Amniotic stem cell (primary cell): ENCODE measurements at places on chromosomes 12 and 14.
A peak's percentile ranks its signal among the peaks of the same experiment; 100 is the strongest.

GRCh38 chr12:65876898-65877721, 52.8 kb downstream of the HMGA2 start:
- no peak for DNase-seq

DNA sequence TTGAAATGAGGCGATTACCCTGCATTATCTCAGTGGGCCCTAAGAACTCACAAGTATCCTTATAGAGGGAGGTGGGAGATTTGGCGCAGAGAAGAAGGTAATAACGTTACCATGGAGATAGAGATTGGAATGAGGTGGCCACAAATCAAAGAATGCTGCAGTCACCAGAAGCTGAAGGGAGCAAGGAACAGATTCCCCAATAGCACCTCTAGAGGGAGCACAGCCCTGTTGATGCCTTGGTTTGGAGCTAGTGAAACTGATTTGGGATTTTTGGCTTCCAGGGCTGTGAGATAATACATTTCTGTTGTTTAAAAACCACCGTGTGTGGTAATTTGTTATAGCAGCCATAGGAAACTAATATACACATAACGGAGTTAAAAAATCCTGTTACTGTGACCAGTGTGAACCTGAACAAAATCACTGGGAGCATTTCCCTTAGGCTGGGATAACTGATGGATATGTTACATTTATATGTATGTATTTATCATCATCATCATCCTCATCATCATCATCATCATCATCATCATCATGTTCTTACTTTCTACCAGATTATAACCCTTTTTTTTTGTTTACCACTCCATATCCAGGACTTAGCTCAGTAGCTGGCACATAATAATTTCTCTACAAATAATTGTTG, 100.3 kb downstream of the LIN7A start:
- peak; percentile 25 for DNase-seq

DNA sequence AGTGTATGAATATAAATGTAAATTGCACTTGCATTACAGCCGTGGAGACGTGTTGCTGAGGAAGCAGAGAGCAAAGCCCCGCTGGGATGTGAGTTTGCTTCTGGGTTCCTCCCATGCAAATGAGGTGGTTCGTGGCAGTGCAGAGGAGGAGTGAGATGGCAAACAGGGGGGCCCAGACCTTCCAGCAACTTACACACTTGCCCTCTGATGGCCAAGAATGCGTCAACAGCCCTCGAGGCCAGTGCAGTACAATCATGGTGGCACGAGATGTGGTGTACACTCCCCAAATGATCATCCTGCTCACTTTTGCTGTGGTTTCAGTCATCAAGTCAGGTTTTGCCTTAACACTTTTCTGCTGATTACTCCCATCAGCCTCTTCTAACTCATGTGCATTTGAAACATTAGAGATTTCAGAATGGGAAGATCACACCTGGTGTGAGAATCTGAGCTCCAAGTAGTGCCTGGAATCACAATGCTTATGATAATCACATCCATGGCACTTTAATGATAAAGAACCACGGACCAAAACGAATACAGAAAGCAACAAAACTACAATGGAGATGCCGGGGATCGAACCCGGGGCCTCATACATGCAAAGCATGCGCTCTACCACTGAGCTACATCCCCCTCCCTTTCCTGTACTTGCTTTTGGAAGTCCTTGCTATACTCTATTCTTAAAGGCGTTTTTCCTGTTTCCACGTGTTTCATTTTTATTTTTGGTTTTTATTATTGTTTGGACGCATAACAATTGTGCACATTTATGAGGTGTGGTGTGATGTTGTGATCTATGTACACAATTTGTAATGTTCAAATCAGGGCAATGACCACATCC, 7.0 kb upstream of the UBC start:
- no peak for DNase-seq

- no peak for DNase-seq
Observed at GRCh38 chr14:73553845-73554244, 4.9 kb downstream of the HEATR4 start.

GRCh38 chr14:69152902-69153151, at the start of gene DCAF5:
DCAF5 (minus strand) TSS chr14:69153119; CDS start chr14:69152978, 141 bp downstream.
- peak; percentile 79 for DNase-seq

GRCh38 chr12:104694711-104695110, 238.0 kb downstream of the CHST11 start:
- DNase-seq = no peak

- no peak for DNase-seq
Observed at GRCh38 chr14:76939015-76939742, 89.3 kb downstream of the IRF2BPL start.

DNA sequence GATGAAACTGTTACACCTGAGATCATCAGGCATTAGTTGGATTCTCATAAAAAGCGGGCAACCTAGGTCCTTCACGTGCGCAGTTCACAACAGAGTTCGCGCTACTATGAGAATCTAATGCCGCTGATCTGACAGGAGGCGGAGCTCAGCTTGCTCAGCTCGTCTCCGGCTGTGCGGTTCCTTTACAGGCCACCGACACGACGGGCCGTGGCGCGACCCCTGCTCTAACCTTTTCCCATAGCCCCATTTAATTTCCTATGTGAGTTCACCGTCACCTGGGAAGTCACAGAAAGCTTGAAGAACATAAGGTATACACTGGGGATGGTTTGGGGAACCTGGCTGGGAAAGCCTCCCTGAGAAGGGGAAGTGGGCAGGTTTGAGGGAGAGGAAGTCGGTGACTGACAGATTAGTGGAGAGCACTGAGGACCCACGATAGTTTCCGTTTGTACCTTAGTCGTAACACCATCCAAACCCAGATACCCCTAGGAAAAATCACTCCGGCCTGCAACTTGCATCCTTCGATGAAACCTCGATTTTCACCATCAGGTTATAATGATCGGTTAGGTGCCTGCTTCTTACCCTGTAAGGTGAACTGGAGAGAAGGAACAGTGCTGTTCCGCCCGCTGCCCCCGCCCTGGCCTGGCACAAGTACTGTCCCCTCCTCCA, 2.8 kb upstream of the AAAS start:
- DNase-seq = no peak

- no peak for DNase-seq
Observed at GRCh38 chr14:83908419-83908818, 1621.5 kb upstream of the FLRT2 start.

GRCh38 chr12:11853126-11853525, 203.7 kb downstream of the ETV6 start:
- no peak for DNase-seq

GRCh38 chr14:104647467-104648043, 41.9 kb upstream of the INF2 start:
- no peak for DNase-seq

DNA sequence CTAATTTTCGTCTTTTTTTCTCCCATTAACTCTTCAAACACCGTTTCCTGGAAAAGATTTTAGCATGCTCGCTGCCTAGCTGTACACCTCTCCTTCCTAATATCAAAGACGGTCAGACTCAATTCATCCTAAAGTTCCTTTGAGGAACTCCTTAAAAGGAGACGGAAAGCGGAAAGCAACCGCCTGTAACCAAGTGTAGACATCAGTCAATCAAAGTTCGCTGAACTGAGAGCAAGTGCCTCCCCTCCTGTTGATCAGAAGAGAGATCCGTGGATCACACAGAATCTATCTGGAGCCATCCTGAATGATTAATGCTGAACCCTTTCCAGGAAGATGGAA, 412 bp upstream of the TEP1 start:
- no peak for DNase-seq

DNA sequence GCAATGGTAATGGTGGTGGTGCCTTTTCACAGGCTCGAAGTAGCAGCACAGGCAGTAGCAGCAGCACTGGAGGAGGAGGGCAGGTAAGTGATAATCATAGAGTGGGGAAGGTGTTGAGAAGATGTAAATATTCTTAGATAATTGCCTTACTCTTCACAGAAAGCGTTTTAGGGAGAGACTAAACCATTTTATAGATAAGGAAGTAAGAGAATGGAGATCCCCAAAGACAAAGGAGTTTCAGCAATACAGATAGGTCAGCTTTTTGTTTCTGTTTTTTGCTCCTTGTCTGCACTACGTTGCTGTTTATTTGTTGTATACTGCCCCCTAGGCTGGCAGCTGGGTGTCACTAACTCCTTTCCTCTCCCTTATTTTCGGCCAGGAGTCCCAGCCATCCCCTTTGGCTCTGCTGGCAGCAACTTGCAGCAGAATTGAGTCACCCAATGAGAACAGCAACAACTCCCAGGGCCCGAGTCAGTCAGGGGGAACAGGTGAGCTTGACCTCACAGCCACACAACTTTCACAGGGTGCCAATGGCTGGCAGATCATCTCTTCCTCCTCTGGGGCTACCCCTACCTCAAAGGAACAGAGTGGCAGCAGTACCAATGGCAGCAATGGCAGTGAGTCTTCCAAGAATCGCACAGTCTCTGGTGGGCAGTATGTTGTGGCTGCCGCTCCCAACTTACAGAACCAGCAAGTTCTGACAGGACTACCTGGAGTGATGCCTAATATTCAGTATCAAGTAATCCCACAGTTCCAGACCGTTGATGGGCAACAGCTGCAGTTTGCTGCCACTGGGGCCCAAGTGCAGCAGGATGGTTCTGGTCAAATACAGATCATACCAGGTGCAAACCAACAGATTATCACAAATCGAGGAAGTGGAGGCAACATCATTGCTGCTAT, 2.0 kb downstream of the SP1 start:
- no peak for DNase-seq

GRCh38 chr12:54266852-54267251, 13.1 kb downstream of the CBX5 start:
- no peak for DNase-seq

- DNase-seq = no peak
Observed at GRCh38 chr12:66392266-66392915, 90.1 kb downstream of the HELB start.

DNA sequence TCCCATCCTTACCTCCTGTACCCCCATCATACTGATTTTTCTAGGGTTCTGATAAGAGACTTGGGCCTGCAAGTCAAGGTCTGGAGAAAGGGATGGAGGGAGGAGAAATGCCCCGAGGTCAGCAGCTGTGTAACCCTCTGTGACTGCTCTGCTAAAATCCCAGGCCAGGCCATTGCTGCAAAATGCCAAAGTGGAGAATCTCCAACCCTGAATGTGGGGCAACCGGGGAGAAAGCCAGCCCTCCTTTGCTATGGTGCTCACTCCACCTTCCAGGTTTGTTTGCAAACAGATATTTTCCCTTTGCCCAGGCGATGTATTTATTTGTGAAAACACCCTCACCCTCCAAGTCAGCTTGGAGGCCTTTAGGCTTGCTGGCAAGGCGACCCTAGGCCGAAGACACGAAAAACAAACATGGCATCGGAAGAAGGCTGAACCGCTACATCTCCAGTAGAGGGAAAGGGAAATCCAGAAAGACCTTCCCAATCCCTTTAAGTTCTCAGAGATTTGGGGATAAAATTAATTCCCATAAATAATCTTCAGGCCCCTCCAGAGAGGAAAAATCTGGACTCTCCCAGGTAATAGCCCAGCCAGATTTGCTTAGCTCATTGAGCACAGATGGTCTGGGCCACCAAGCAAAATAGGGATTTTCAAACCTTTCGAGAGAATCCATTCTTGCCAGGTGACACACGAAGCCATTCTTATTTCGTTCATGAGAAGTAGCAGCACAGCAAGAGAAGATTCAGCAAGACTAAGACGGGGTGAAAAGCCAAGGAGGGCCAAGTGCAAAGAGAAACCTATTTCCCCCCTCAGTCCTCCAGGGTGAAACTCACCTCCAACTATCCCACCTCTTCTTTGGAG, 1.3 kb upstream of the TBX5 start:
- no peak for DNase-seq

GRCh38 chr12:108850854-108851573, 6.4 kb downstream of the SSH1 start:
- no peak for DNase-seq

DNA sequence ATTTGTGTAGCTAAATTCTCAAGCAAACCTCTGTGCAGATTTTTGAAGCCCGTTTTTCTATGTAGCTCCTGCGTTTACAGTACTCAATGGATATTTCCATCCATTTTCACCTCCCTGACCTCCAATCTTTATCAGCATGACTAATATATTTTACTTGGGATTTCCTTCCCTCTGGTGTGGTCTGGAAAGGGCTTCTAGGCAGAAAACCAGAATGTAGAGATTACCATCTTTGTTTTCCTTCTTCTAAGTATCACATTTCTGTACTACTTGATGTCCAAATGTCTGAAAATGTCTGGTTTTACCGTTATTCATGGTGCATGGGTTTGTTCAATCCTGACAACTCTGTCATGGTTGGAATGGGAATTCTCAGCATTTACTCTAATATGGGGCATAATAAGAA, 907.6 kb upstream of the FLRT2 start:
- DNase-seq = no peak

- no peak for DNase-seq
Observed at GRCh38 chr12:120992989-120993388, 14.6 kb downstream of the HNF1A start.

- no peak for DNase-seq
Observed at GRCh38 chr12:104536841-104537240, 80.1 kb downstream of the CHST11 start.

DNA sequence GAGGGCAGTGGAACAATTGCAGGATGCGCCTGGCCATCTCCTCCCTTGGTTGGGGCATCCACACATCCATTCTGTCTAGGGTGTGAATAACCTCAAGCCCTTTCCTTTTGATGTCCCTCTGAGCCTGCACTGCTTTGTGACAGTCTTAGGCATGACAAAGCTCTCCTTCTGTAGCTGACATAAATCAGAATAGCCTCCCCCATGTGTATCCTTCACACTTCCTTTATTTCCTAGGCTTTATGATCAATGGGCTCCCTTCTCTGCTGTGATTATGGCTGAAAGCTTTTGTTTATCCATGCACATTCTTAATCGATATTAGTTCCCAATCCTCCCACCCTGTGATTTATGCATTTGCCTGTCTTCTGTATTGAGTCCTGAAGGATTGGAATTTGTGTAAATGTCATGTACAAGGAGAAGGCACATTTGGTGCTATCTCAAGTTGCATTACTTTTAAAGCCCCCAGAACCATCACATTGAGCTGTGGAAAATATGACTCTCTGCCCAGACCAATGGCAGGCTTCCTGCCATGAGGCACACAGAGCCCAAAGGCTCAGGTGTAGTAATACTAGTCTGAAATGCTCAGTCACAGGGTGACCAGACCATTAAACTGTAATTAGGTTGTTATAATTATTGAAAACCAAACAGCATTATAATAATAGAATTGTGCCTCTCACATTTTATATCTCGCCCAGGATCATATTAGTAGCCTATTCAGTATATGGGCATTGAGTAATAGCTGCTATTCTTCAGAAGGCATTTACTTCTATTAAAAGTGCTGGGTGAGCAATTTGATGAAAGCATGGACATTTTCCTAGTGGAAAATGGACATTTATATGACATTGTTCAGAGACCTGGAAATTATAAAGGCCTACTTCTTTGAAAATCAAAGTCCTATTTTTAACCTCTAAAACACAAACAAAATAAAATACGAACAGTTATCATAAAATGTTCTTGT, 14.0 kb downstream of the EMP1 start:
- no peak for DNase-seq

GRCh38 chr12:49377386-49377785, 10.1 kb downstream of the SPATS2 start:
- no peak for DNase-seq

- no peak for DNase-seq
Observed at GRCh38 chr14:73665130-73665529, 20.3 kb downstream of the DNAL1 start.

DNA sequence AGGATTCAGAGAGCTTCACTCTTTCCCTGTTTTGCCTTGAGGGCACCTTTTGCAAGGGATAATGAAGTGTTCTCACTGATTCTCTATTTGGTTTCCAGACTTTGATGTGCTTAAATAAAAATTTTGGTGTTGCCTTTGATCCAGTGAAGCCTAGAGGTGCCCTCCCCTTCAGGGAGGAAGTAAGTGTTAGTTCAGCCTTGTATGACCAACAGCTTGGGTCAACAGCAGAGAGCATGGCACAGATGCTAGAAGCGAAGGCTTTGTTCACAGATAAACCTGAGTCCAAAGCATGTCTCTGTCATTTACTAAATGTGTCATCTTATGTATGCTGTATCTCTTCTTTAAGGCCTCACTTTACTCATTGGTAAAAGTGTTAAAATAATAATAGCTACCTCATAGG, 52.8 kb upstream of the STXBP6 start:
- no peak for DNase-seq
